K562 (cell line): ENCODE measurements at places on chromosomes 6 and 20.

DNA sequence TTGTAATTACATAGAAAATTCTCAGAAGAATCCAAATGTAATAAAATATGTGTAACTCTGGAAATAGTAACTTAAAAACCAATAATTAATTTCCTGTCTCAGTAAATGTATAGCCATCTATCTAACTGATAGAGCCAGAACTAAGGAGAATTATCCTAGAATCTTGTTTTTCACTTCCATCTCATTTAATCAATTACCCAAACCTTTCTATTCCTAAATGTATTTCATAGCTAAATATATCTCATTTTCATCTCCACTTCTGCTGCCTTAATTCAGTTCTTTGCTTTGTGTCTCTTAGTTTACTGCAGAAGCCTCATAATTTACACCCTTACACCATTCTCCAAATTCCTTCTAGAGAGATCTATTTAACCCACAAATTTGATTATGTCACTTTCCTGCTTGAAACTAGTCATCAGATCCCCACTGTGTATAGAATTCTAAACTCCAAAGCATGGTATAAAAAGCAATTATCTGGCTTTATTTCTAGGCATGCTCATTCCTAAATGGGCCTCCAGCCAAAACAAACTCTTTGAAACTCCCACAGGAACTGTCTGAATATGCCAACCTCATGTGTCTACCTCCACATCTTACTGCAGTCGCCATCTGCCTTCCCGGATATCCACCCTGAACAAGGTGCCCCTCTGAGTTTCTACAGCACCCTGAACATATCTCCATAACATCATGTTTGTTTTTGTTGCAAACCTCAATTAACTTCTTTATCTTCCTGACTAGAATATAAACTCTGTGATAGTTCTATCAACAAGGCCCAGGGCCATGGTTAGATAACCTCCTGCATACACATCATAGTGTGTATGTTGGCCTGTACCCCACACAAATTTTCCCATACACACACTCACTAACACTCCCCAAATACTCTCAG, 70.5 kb upstream of the ADTRP start:
- DNase-seq = no peak

DNA sequence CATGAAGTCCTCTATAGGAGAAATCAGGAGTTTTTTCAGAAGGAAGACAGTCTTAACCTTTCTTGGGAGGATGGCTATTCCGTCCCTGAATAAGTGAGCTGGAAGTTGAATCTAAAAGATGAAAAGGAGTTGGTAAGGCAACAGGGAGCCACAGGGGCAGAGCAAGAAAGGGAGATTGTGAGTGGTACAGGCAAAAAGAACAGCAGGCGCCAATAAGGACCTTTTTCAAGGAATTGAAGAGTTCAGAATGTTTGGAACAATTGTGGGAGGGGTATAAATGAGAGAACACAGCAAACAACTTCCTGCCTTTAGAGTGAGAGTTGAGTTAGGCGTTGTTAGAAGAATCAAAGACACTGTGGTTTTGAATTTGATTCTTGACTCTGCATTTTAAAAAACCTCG, 1003.7 kb downstream of the EPHA7 start:
- no peak for DNase-seq

GRCh38 chr6:72037006-72037405, 150.7 kb downstream of the RIMS1 start:
- DNase-seq = no peak

DNA sequence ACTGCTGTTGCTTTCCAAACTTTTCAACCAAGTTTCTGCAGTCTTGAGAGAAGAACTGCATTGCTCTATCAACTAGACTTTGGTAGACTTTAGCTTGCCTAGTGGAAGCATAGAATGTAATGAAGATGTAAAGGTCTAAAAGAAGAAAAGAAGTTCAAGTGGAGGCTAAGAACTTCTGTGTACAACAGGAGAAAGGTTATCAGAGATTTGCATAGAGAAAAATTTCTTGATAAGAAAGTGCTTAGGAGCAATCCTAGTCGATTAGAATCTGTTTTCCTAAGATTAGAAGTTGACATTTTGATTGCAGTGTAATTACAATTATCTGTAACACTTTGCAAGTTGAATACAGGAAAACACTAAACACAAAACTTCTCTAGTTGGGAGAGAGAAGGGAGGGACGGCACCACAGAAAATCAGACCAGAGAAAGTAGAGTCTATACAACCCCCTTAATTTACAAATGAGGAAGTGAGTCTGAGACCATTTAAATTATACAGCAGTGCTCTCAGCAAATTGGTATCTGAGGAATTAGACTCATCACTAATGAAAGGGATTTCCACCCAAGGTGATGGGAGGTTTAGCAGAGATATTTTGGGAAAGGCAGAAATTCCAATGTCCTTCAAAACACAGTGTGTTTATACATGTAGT, 194.3 kb upstream of the MARCKS start:
- no peak for DNase-seq

DNA sequence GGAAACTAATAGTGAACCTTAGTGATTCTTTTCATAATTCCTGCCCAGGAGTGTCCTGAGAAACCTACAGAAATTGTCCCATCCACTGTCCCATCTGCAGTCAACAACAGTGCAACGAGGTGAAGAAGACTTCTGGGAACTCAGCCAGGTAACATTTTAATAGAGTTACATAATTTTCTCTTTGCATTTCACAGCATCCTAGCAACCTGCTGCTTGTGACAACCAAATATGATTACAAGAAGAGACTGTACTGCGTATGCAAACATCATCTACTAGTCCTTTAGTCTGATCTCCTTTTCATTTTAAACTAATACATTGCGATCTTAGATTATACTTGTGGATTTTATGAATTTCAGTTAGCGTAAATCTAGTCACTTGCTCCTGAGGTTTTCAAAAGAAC, 951.6 kb downstream of the TFAP2A start:
- DNase-seq = no peak

- no peak for DNase-seq
Observed at GRCh38 chr20:5862703-5863039, 87.7 kb downstream of the TRMT6 start.

DNA sequence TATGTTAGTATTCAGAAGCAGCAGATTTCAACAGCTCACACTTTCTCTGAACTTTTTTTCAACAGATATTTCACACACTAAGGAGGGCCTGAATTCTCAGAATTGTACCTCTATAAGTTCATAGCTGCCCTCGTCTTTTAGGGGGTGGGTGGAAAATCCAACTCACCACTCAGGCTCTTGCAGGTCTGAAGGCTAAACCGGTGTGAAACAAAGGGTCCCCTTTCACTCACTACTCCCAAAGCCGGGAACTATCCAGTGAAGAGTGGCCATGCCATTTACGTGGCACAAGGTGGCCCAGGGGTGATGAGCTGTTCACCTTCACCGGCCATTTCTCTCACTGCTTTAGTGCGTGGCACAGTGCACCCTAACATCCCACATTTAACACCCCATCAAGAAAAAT, 24.2 kb downstream of the TBC1D7 start:
- no peak for DNase-seq

DNA sequence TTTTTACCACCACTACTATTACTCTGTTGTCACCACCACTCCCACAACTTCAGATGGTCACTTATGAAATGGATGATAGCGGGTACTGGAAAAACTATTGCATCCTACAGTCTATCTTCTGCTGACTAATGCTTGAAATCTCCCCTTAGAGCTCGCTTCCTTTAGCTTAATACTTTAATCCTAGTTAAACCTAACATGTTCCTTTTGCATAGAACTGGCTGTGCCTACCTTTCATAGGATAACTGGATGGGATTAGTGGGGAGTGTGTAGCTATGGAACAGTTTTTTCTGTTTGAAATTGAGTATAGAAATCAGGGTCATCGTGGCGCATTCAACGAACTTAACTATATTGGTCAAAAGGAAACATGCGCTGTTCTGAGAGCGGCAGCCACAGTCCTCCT, 294.7 kb downstream of the FARS2 start:
- DNase-seq = no peak

DNA sequence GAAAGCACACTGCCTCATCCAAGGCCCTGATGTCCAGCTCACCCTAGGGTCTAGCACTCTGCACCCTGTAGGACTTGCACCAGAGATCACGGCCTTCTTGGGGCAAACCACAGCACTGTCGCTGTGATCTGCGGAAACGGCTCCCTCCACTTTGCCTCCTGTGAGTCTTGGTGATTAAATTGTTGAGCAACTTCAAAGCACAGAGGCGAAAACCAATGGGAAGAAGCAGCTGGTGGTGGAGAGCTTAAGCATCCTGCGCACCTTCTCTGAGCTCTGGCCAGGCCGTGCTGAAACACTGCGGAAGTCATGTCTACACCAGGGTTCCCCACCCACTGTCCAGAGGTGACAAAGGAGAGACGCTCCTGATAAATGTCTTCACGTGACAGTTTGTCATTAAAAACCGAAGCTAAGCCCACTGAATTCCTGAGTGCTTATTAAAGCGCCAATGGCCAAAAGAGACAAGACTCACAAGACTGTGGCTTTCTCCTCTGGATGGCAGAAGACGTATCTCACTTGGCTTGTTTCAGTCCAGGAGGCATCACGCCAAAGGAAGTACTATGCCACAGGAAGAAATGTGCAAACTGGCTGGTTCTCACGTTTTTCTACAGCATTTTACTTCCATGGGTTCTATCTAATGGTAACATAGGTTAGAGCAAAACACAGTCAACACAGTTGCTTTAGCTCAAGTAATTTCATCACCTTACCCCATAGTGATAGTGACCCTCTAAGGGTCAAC, 3.1 kb downstream of the RAMACL start:
- no peak for DNase-seq

DNA sequence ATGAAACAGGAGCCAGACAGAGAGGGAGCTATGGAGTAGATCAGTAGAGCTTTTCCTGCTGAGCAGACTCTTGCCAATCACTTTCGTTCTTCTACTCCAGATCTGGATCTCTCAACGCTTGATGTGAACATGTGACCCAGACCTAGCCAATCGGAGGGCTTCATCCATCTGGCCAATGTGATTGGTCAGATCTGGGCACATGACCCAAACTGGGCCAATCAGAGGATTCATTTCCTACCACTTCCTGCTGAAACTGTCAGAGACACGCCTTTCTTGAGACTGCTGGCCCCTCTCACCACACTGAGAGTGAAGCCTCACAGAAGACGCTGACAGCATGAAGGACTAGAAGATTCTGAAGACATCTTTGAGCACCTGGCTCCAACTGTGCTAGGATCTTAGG, 44.2 kb upstream of the ZMYND8 start:
- DNase-seq = peak; percentile 81

- no peak for DNase-seq
Observed at GRCh38 chr6:11772109-11772825, 6.3 kb downstream of the ADTRP start.

DNA sequence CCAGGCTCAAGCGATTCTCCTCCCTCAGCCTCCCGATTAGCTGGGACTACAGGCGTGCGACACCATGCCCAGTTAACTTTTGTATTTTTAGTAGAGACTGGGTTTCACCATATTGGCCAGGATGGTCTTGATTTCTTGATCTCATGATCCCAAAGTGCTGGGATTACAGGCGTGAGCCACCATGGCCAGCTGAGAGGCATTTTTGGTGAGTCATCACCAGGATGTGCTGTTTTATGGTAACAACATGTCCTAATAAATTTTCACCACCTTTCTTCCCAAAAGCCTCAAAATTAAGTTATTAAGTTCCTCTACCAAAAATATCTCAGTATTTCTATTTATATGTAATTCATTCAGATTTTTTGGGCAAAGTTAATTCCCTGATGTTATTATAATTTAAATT, 53.5 kb downstream of the COL21A1 start:
- DNase-seq = no peak

GRCh38 chr6:37285861-37286311, 27.9 kb upstream of the TMEM217 start:
- DNase-seq = no peak

DNA sequence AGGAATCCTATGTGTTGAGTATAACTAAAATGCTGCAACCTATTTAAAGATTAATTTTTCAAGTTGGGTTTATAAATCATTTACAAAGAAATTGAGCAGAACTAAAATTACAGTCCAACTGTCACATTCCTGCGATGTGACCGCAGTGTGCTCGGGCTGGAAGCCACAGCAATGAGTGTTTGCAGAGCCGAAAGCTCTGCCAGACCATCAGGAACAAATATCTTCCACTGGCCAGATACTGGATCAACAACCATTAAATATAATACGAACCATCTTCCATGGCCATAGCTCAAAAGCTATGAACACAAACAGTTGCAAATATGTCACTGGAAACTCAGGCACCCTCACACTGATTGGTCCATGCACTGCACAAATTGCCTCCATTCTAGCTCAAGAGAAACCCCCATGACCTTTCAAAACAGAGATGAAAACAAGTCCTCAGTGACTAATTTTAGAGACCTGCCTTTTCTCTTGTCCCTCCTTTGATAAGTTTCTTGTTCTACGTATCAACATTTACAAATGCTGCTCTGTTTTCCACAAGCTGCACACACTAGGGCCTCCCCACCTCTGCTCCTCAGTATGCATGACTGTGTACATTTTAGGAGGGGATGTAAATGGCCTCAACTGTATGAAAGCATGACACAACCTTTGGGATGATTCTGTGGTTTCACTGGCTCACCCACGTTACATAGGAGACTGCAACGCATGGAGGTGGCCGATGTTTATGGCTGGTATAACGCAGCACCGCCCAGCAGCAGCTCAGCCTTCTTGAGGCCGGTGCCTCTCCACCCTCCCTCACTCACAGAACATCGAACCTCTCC, 171.7 kb downstream of the WDR27 start:
- DNase-seq = no peak

DNA sequence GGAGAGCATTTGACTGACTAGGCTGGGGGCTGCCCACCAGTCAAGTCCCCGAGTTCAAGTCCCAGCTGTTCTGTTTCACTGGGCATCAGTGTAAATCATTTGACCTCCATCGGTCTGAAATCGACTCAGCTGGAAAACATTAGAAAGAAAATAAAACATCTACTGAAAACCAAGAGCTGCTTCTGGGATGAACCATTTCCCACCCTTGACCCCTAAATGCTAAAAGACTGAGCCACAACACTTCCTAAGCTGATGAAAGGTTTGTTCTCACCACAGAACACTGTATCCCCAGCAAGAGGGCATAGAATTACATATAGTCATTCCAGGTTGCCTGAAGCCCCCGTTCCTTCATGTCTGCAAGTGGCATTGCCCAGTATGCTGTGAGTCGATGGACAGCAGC, 237.0 kb upstream of the TAB2 start:
- no peak for DNase-seq

DNA sequence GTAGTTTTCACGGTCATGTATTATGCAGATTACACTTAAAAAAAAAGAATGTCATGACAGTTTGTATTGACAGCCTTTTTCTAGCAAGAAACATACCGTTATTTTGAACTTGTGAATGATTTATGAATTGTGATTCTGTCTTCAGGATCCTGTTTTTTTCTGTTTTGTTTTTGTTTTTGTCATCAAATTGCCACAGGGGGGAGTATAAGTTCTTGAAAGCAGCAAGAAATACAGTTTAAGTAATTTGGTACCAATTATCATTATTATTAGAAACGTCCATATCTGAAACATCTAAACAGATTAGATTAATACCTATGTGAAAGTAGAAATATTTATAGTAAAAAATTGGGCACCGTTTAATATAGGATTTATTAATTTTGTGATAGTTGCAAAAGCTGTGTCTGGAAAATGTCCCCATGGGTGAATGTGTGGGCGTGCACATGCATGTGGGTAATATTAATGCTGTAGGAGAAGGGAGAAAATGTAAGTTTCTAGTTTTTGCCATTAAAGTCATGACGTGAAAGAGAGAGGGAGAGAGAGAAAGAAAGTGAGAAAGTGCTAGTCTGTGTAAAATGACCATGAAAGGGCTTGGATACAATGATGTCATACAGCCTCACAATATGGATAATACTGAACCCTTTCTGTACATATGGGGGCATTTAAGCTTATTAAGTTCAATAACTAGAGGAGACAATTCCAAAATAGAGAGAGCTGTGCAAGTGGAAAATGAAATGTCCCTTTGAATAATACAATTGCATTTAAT, 9.4 kb upstream of the CCN2 start:
- no peak for DNase-seq
